ENCODE measurements at places on chromosomes 7 and 10.

DNA sequence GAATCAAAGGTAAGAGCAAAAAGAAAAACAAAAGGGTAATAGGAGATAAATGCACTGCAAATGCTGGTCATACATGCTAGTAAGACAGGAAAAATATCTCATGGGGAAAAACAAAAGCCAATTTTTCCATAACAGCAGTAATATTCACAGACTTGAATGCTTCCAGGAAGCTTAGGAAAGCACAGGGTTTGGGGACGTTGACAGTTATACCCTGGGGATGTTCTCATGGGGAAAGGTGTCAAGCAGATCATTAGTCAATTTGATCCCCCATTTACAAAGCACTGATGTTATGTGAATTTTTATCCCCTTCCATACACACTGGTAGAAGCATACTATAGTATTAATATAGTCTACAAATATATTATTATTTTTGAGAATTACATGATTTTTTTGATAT, 232.7 kb downstream of the SORCS1 start:
- DNase-seq, result no peak

DNA sequence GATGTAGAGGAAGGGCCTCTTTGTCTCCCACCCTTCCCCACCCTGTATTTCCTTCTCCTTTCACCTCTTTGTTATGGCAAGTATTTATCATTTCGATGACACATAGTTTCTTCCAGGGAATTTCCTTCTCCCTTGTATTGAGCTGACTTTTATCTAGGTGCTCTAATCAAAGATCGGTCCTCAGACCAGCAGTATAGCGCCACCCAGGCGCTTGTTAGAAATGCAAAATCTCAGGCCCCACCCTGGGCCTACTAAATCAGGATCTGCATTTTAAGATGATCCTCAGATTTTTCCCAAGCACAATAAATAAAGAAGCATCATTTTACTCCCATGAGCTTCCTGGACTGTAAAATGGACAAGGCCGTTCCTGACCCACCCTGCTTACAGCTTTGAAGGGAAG, 12.0 kb upstream of the GOT1 start:
- no peak for DNase-seq

DNA sequence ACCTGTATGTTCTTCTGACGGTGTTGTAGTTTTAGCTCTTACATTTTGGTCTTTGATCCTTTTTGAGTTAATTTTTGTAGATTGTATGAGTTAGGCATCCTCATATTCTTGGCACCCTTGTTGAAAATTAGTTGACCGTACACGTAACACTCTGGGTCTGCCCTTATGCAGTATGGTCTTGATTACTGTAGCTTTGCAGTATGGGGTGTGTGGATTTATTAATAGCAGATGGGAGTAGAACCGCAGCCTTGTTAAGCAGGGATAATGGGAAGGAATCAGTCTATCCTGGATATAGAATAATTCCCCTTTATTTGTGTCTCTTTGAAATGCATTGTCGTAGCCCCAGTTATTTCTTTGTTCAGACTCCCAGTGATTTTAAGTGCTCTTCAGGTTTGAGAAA, 95.5 kb downstream of the UBE3C start:
- no peak for DNase-seq

GRCh38 chr7:106358103-106358663, 73.4 kb upstream of the NAMPT start:
- no peak for DNase-seq

GRCh38 chr10:90399782-90400181, 458.1 kb downstream of the HTR7 start:
- DNase-seq, result no peak

DNA sequence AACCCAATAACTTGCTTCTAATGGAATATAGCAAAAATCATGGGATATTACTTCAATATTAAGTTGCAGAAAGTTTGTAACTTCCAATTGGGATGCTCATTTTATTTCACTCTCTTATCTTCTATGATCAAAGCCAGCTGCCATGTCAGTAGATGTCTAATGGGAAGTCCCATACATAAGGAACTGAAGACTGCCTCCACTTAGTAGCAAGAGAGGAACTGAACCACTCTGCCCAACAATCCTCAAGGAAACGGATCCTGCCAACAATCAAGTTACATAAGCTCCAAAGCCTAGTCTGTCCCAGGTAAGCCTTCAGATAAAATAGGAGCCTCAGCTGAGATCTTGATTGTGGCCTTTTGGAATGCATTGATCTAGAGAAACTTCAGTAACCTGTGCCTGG, 431.5 kb upstream of the PCDH15 start:
- no peak for DNase-seq

DNA sequence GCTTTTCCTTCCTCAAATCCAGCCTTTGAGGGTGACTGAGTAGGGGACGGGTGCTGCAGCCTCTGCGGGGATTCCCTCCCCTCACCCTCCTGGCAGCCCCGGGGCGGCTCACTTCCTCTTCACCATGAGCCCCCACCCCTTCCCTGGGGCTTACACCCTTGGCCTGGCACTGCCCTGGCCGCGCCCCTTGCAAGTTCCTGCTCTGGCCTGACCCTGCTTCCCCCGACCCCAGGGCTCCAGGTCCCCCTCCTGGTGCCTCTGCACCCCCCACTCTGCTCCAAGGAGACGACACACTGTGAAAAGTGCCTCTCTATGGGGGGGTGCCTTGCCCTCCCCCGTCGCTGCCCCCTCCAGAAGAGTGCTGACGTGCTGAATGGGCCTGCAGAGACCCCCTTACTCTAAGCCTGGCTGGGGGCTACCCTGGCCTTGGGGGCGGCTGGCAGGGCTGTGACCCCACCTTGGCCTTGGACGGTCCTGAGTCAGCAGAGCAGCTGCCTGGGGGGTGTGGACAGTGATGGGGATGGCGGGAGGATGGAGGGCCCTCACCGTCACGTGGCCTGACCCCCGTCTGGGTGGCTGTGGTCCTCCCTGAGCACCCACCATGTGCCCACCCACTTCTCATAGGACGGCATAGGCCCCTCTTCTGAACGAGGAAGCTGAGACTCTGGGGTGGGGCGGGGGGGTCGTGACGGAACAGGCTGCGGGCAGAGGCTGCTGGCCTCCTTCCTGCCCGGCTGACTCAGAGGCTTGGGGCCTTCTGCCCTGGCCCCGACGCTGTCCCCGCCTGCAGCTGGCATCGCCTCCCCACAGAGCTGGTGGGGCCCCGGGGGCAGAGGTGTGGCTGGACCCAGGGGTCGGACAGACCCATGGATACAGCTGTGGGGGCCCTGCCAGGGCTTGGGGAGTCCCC, 9.8 kb downstream of the LFNG start:
- DNase-seq, result no peak

GRCh38 chr10:112912410-112912928, 37.6 kb upstream of the TCF7L2 start:
- DNase-seq, result no peak

DNA sequence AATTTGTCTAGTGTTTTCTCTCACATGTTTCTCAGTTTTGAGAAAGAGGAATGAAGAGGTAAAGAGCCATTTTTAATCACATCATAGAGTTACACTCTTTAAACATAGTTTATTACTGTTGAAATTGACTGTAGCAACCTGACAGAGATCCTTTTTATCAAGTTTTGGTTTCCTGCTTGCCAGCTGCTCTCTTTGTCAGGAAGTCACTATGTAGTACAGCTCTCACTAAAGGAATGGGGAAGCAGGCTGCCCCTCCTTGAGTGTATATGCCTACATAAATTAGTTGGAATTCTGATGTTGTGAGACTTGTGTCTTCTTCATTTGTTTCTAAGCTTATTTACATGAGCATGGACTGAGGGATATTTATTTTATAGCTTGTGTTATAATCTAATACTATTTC, 1274.0 kb upstream of the CELF2 start:
- no peak for DNase-seq

DNA sequence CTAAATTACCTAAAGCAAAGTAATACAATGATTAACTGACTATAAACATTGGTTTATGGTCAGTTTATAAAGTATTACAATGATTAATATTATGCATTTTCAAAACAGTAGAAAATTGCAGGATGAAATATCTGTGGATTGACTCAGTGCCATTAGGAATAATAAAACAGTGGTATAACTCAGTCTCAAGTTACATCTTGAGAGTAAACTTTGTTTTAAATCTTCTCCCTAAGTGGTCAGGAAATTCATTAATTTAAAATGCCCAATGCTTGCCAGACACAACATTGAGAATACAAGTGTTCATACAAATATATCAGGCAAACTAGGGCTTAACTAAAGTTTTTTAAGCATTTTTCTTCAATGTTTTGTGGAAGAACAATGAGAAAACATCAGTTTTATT, 257.8 kb downstream of the ETV1 start:
- DNase-seq, result no peak

DNA sequence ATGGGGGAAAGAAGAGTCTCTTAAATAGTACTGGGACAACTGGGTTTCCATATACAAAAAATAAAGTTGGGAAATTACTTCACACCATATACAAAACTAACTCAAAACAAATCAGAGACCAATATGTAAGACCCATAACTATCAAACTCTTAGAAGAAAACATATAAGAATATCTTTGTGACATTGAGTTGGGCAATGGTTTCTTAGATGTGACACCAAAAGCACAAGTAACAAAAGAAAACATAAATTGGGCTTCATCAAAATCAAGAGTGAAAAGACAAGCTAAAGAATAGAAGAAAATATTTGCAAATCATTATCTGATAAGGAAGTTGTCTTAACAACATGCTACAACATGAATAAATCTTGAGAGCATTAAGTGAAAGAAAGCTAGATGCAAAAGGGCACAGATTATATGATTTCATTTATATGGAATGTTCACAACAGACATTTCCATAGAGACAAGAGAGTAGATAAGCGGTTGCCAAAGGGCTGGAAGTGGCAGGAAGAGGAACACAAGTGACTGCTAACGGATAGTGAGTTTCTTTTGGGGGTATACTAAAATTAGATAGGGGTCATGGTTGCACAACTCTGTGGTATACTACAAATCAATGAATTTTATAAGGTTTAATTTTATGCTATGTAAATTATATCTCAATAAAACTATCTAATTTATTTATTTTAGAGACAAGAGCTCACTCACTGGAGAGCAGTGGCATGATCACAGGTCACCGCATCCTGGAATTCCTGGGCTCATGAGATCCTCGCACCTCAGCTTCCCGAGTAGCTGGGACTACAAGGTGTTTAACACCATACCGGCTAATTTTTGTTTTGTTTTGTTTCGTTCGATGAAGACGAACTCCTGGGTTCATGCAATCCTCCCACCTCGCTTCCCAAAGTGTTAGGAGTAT, 35.4 kb downstream of the JMJD1C start:
- DNase-seq, result no peak

DNA sequence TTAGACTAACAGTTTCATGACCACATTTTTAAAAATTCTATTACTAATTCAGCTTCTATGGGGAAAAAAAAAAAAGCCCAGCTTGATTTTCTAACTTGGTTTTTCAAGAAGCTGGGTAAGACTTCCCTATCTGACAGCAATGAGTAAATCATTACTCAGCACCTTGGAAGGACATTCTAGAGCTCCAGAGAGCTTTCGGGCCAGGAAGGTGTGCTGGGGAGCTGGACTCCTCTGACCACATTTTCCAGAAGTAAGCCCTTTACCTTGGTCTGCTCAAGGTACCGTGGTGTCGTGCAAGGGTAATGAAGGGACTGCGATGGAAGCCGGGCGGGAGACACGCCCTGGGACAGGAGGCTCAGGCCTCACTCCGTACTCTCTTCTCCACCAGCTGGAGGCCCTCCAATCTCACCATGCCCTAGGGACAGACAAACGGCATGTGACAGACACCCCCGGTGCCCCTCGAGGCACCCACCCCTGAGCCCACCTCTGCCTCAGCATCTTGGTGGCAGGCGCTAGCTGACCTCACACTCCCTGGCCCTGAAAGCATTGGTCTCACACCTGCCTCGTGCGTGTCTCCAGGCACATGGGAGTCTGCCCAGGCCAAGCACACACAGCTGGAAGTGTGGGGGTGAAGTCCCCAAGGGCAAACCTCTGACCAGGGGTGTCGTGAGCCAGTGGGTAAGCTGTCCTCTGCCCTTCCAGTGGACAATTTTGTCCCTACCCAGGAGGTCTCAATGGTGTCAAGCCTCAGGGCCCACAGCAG, 152.1 kb downstream of the OAT start:
- no peak for DNase-seq

DNA sequence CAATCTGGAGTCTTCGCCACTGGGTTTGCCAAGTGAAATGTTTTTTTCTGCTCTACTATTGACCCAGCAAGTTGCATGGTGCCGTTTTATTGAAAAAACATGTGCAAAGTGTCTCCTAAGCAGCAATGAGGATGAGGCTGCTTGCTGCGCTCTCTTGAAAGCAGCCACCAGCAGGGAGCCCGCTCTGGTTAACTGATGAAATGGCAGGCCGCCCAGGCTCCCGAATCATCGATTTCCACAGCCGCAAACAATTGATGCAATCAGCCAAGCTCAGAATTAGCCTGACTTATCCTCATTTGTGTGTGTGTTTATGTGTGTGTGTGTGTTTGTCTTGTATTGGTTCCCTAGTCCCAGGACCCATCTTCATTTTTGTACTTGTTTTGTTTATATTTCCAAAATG, 22.2 kb upstream of the LYZL1 start:
- DNase-seq, result no peak

DNA sequence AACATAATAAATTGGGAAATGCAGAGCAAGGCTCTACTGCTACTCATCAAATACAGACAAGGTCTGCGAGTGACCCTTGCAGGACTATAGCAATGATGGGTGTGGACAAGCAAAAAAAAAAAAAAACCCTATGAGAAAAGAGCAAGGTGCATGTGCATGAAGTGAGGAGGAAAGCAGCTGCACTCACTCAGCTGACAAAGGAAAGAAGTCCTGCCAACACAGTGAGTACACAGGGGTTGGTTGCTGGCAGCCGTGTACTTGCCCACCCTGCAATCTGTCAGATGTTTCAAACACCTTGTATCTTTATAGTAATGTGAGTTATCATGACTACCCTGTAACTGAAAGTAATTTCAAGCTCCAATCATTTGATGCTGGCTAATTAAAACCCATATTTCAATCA, 20.5 kb downstream of the CHCHD3 start:
- DNase-seq, result no peak

GRCh38 chr10:132921086-132921485, 21.3 kb downstream of the CFAP46 start:
- DNase-seq, result no peak
